ENCODE measurements at places on chromosomes 16 and 17. TPM values are rescaled to one million over a fixed set of nuclear protein-coding genes. Genes with fewer than 3 reads are reported as not detected.

The ZNF423 gene
- 6.6 TPM for total RNA-seq

- peak; percentile 19 for DNase-seq
These were observed 4.1 kb downstream of the RARA start for GRCh38 chr17:40312893-40313667.

DNA sequence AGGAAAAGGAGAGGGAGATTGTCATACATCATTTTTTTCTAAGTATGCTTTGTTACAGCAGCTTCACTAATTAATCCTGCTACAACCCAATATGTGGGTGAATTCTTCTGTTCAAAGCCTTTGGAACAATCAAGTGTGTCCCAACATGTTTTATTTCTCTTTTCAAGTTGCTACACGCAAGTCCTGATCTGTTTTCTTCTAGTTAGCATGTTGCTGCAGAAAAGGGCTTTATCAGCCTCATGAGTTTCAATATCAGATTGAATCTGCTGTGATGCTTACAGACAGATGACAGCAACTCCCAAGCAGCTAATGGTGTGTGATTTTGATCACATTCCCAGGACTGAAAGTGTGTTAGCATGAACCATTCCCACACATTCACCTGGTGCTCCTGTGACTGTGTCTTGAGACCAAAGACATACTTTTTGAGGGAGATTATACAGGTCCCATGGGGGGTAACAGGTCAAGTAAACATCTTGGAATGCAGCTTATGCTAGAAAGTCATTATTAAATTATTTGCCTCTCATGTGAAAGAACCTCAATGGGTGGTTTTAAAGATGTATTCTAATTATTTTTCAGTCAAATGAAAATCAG lies 96.9 kb upstream of the KCNJ16 start:
- DNase-seq, result no peak

GRCh38 chr17:81294512-81295030 lies 536 bp downstream of the SLC38A10 start:
- DNase-seq, result no peak

DNA sequence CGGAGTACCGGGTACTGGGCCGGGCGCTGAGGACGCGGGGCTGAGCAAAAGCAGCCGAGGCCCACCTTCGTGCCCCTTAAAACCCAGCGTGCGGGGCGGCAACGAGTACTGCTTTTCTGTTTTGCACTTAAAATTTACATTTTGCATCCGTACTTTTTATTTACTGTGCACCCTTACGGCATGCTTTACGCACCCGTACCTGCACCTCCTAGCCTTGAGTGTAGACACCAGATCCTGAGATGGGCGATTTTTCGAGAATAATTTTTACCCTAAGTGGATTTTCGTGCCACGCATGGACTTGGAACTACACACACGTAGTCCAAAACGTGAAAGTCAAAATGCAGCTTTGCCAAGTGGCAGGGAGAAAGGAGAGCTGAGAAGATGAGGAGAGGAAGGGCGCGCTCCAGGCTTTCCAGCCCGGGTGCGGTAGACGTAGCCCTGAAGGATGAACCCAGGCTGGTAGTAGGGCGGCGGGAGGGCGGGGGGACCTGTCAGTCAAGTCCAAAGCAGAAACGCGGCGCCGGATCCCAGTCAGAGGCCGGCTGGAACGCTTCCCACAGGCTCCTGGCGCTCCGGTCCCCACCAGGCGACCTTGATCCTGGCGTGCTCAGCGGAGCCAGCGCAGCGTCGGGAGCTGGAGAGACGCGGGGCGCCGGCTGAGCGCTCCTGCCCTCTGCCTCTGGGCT lies 1.2 kb upstream of the CBLN1 start:
- no peak for DNase-seq

- DNase-seq, result no peak
These were observed 205.6 kb downstream of the RPTOR start for GRCh38 chr17:80750263-80750662.

GRCh38 chr17:1907909-1908698 lies 78.3 kb downstream of the RPA1 start:
- DNase-seq, result no peak
